Smooth muscle cell of the umbilical artery (primary cell): ENCODE measurements at places on chromosomes 12 and 14. TPM values are rescaled to one million over a fixed set of nuclear protein-coding genes. Genes with fewer than 3 reads are reported as not detected.

The ZNF705A gene
- not detected in 2 replicates for total RNA-seq

The ANAPC7 gene
- 38.3 and 94.9 TPM in 2 replicates for total RNA-seq

The KITLG gene
- total RNA-seq, result 15.3 and 43.1 TPM in 2 replicates

The P2RX7 gene
- total RNA-seq, result 0.28 and 0.89 TPM in 2 replicates

The DNAJC22 gene
- 0.83 and 1.2 TPM in 2 replicates for total RNA-seq

The ADGRD1 gene
- total RNA-seq, result 0.05 and 2.4 TPM in 2 replicates

The KLHL42 gene
- 37.8 and 49.3 TPM in 2 replicates for total RNA-seq

The CIT gene
- 3.3 and 19.6 TPM in 2 replicates for total RNA-seq
